ENCODE measurements at places on chromosomes 3 and 15.

GRCh38 chr15:69090197-69090948, 70.1 kb upstream of the GLCE start:
- no peak for DNase-seq

- DNase-seq: no peak
These were observed 7.3 kb upstream of the SERPINI2 start for GRCh38 chr3:167481164-167481563.

DNA sequence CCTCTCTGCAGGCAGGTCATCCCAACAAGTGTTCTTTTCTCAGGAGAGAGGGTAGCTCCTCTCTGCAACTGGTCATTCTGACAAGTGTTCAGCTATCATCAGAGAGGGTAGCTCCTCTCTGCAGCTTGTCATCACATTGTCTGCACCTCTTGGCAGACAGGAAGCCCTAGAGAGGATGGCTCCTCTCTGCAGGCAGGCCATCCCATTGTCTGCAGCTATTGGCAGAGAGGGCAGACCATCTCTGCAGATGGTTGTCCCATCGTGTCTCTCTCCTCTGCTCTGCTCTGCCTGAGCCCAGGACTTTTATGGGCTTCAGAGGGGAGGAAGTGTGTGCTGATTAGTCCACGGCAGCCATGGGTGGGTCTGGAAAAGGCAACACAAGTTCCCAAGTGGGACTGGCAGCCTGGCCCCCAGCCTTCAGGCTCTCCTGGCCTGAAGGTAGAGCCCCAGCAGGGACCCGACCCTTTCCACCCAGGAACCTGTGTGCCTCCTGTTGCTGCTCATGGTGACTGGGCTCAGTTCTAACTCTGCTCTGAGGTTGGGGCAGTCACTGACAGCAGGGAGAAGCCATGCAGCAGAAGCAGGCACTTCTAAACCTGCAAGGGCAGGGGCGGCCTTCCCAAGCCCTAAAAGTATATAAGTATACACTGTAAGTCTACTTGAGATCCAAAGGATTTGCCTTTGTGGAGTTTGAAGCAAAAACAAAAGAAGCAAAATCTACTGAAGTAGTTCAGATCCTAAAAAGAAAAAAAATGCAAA, 637.9 kb downstream of the PLOD2 start:
- no peak for DNase-seq

DNA sequence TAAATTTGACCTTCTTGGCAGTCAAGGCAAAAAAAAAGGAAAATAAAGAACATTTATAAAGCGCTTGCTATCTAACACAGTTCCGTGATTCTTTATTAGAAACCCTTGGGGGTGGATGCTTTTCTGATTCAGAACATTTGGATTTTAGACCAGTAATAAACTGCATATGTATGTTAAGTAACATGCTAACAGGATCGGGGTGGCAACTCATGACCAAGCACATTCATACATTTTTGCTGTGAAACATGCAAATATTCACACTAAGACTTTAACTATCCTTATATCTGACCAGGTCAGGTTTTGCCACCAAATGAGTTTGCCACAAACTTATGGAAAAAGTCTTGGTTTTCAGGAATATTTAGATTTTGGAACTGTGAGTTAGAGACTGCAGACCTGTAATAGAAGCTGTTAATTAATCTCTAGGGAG, 30.4 kb upstream of the KLF13 start:
- no peak for DNase-seq

DNA sequence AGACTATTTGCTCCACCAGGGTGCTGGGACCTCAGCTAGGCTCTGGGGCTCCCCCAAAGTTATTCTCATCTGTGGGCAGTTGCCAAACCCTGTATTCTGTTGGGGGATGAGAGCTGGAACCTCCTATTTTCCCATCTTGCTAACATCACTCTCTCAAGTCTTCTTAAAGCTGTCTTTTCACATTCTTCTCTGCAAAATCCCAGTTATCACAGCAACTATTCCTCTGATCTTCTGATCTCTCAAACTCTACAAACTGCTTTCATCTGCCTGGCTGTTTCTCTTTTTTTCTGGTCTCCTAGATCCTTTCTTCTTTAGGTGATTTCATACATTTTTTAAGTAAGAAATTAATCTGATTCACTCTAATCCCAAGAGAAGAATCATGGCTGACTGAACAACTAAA, 10.7 kb upstream of the ADAMTSL3 start:
- no peak for DNase-seq

GRCh38 chr15:36858423-36858822, 241.9 kb downstream of the MEIS2 start:
- no peak for DNase-seq

DNA sequence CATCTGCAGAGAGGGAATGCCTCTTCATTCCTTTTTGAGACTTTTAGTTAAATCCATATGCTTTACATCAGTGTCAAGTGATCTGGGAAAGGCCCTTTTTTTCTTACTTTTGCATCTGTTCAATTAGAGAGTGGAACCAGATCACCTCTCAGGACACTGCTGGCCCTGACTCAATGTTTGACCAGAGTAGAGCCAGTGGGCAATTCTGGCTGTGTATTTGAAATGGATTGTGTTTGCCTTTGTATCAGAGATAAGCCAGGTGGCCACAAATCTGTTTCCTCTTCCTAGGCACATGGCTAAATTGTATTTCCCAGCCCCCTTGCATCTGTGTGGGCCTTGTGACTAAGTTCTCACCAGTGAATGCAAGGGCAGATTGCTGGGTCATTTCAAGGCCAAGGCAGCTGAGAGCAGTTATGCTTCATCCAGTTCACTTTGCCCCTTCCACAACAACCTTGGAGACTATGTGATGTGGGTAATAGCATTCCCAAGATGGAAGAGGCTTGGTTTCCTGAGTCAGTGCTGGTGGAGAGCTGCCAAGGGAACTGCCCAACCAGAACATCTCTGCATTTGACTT, 75.6 kb upstream of the CACNA2D3 start:
- DNase-seq: no peak

- no peak for DNase-seq
These were observed 217.7 kb downstream of the CDIN1 start for GRCh38 chr15:36797128-36797527.

All from right atrium auricular region (tissue), 2 donors.